ENCODE measurements at places on chromosomes 6 and 20.

GRCh38 chr6:122683989-122684651, 73.9 kb downstream of the PKIB start:
- no peak for DNase-seq

GRCh38 chr6:120608826-120609225, 725.5 kb downstream of the TBC1D32 start:
- no peak for DNase-seq

DNA sequence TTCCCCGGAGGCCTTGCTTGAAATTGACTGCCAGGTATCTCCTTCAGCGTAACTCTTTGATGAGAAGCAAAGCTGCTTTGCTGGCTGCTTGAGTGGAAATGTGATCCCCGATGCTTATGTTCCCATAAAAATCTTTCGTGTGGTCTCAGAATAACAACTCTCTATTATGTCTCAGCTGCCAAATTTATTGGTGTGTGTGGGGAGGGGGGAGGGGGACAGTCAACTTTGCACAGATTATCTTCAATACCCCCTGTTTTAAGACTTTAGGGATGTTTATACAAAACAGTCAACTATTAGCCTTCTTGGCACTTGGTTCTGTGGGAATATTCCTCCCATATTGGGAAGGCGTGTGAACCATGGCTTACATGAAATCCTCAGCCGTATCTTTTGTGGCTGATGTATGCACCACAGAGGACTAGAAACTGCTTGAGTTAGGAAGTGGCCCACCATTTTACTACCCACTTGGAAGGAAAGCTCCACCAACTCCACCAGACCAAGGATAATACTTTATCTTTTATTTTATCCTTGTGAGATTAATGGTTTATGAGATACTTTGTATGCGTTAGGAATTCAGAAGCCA, 101.5 kb upstream of the SLC24A3 start:
- no peak for DNase-seq

GRCh38 chr6:114941078-114941477, 598.3 kb upstream of the HS3ST5 start:
- DNase-seq = no peak

DNA sequence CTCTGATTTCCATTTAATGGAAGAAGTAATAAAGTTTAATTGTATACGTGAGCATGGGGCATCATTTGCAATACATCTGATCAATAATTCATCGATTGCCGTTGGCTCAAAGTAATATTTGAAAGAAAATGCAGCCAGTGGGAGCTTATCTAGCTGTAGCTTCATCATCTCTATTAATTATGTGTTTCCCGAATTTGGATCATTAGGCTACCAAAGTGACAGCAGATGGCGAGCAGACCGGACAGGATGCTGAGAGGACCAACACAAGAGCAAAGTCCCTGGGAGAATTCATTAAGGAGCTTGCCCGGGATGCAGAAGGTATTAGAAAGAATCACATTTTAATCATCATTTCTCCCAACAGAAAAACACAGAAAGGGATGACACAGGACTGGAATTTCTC, 327.1 kb downstream of the ARHGAP18 start:
- DNase-seq = no peak

DNA sequence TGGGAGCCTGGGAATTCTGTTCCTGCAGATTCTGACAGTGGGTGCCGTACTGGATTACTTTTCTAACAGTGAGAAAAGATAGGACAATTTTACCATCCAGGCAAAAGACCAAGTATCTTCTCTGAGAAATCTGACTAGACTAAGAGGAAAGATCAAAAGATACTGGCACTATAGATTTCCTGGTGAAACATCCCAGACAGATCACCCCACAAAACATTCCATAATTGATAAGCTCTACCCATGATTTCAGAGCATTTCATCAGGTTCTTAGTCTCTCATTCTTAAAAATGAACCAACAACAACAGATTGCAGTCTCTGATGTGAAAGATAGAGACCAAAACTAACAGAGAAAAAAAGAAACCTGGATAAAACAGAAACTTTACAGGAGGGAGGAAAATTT, 13.6 kb upstream of the UBR2 start:
- DNase-seq = no peak

GRCh38 chr6:166419286-166419685, 36.5 kb upstream of the MPC1 start:
- DNase-seq = no peak

DNA sequence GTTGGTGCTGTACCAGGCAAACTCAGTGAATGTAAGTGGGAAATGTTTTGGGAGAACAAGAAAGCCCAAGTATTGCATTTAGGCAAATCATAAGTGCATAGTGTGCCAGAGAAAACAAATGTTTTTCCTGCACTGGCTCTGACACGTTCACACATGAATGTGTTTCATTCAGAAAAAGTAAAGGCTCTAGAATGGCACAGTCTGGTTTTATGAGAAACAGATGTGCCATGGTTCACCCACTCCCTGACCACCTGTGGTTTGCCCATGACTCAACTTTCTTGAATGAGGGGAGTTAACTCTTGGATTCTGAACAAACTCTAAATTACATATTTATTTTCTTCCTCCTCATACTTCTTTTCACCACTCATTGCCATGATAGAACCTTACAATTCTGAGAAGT, 126.9 kb downstream of the KCNQ5 start:
- DNase-seq = no peak

DNA sequence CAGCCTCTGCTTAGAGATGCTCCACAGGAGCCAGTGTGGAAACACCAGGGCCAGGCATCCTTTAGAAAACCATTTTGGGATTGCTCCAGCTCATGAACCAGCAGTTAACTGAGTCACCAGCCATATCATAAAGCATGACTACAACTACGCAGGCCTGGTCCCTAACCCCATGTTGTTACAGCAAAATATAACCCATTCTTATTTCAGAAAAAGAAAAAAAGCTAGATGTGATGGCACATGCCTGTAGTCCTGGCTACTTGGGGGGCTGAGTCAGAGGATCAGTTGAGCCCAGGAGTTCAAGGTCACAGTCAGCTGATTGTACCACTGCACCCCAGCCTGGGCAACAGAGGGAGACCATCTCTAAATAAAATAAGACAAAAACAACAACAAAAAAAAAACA, 36.8 kb downstream of the C6orf15 start:
- DNase-seq = no peak

GRCh38 chr20:3354247-3354646, 53.2 kb downstream of the DNAAF9 start:
- no peak for DNase-seq

DNA sequence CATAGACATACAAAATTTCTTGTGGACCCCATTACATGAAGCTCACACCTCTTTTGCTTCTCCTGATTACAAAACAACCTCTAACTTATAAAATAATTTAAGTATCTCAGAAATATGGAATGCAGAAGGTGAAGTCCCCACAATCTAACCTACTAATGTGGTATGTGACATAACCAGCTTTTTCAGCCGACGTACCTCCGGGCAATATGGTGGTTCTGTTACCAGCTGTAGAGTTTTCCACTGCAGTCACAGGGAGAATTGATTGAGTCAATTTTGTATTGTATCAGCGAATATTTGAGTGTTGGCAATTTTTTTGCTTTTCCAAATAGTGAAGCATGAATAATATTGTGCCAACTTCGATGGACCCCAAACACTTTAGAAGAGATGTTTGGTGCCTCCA, 15.7 kb upstream of the SPO11 start:
- DNase-seq = no peak

- DNase-seq = no peak
Observed at GRCh38 chr6:5337573-5337972, 76.3 kb downstream of the FARS2 start.

- DNase-seq = no peak
Observed at GRCh38 chr20:25467441-25467840, 60.0 kb downstream of the GINS1 start.

DNA sequence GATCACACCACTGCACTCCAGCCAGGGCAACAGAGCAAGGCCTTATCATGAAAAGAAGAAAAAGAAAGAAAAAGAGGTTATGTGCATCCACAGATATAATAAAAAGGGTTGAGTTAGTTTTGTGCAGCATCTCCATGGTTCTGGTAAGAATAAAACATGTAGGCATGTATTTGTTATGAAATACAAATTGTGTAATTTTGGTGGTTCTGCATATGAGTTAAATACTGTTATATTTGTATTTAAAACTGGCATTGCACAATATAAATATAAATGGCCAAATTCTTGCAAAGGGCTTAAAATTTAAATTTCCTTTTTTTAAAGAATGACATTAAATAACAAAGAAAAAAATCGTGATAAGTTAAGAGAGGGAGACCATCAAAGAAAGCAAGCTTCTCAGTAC, 159.1 kb upstream of the PREP start:
- no peak for DNase-seq

DNA sequence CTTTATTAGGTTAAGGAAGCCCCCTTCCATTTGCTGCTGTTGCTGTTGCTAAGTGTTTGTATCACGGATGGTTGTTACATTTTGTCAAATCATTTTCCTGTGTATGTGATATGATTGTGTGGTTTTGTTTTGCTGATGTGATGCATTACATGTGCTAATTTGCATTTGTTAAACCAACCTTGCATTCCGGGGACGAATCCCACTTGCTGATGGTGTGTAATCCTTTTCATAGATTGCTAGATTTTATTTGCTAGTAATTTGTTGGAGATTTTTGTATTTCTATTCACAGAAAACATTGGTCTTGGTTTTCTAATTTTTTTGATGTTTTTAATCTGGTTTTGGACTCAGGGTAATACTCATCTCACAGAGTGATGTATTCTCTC, 167.8 kb downstream of the WDR27 start:
- no peak for DNase-seq

DNA sequence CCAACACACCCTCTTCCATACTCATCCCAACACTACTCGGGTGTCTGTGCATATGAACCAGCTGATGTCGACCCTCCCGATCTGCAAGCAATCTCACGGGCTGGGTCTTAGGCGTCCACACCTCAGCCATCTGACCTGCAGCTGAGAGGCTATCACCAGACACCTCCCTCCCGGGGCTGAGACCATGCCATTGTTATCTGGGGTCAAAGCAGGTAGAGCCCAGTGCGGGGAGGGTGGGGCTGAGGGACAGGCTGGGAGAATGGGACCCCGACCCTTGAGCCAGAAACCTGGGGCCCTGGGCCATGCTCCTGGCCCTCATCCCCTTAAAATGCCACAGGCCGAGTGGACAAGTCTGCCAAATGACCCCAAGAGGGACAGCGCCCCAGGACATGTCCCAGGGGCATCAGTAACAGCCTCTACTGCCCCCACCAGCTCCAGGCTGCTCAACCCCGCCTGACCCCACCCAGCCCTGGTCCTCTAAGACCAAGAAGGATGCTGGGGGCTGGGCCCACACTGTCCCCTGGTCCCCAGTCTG, 146.7 kb upstream of the CST7 start:
- DNase-seq = no peak

- DNase-seq = no peak
Observed at GRCh38 chr6:32799168-32799567, 17.6 kb downstream of the HLA-DOB start.

DNA sequence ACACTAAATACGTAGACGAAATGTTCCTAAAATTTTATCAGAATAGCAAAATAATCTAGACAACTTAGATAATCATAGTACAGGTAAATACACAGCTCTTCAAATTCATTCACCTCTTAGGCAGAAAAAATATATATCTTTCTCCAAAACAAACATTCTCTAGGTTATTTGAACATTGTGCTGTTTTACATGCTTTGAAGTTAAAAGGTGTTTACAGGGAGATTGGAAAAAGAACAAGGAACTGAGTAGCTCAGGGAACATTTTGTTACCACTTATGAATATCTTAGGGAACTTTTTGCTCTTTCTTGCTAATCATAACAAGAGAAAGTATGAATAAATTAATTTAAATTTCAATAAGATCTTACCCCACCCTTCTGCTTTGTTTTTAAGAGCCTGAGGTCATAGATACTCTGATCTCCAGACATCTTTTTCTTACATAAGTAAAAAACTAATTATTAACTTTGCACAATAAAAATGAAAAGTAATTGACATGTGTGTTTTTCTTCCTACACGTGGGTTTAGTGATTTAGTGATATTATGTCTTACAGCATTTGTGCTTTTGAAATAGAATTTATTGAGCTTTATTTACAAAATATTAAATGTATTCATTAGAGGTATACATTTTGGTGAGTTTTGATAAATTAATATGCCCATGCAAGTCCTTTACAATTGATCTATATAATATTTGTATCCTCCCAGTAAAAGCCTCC, 1141.4 kb upstream of the EYS start:
- no peak for DNase-seq

DNA sequence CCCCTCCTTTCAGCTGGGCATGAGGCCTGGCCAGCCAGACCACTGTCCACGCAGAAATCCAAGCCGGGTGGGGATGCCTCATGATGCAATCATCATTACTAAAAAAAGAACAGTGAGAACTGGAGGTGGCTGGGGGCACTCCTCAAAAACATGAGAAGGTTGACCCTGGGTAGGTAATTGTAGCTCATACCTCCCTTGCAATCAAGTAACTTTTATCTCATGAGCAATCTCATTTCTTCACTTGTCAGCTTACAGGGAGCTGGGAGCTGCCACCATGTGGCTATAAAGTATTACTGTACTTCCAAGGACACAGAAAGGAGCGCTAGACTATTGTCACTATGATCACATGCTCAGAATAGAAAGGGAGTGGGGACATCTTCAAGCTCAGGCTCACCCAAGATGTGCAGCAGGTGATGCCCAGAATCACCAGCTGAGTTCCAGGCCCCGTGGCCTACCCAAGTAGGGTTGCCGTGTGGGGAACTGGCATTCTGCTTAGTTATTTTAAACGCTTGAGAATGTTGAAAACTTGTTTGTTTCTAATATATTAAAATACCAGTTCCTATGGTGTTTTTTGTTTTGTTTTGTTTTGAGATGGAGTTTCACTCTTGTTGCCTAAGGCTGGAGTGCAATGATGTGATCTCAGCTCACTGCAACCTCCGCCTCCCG, 3.0 kb upstream of the CDH26 start:
- no peak for DNase-seq

All from coronary artery (tissue), 2 donors.